ENCODE measurements at places on chromosomes 12 and 14. TPM values are rescaled to one million over a fixed set of nuclear protein-coding genes. Genes with fewer than 3 reads are reported as not detected.

The EXOC3L4 gene
- total RNA-seq, result 13.5 TPM

DNA sequence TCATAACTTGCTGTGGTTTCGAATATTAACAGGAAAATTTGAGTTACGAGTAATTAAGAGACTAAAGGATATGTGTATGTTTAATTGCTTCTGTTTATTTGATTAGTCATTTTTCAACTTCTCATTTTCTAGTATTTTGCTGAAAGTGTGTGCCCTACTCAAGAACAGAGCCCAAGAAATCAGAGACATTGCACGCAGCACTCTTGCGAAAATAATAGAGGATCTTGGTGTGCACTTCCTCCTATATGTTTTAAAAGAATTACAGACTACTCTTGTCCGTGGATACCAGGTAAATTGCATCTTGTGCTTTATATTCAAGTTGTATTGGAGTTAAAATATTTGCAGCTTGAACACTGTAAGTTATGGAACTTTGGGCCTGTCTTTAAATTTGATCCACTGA lies 50.8 kb downstream of the ARL1 start:
- no peaks in the 10 kb centered on the region for H3K27me3 ChIP-seq
- no peak overlapping the region for H3K4me3 ChIP-seq
- H3K4me1 ChIP-seq, result no peaks in the 10 kb centered on the region

GRCh38 chr14:64541972-64542835 lies 1.7 kb downstream of the HSPA2 start:
- no peaks in the 10 kb centered on the region for H3K27me3 ChIP-seq
- H3K27ac ChIP-seq, result no peak overlapping the region
- peaks cover 28% of the 10 kb centered on the region for H3K36me3 ChIP-seq
- no peak for DNase-seq
- H3K4me3 ChIP-seq, result peak overlapping the region; percentile 72
- H3K4me1 ChIP-seq, result peaks cover 9% of the 10 kb centered on the region

DNA sequence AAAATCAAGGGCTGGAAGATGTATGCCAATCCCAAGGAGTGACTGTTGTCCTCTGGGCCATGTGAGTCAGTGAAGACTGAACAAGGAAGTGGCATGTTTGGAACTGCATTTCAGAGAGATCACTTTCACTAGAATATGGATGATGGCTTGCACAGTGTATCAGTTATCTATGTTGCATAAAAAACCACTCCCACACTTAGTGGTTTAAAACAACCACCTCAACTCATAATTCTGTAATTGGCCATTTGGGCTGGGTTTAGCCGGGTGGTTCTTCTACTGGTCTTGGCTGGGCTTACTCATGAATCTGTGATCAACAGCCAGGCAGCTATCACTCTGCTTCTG lies 15.4 kb downstream of the BDKRB1 start:
- H3K27me3 ChIP-seq, result no peaks in the 10 kb centered on the region
- H3K27ac ChIP-seq, result no peak overlapping the region
- no peak for DNase-seq
- no peaks in the 10 kb centered on the region for H3K36me3 ChIP-seq

The RIMBP2 gene
- total RNA-seq, result 6.1 TPM

The EIF2S3B gene
- total RNA-seq, result 4.8 TPM

- no peaks in the 10 kb centered on the region for H3K27me3 ChIP-seq
- no peak overlapping the region for H3K27ac ChIP-seq
- H3K4me1 ChIP-seq, result peaks cover 10% of the 10 kb centered on the region
- peaks cover 5% of the 10 kb centered on the region for H3K36me3 ChIP-seq
- no peak overlapping the region for H3K4me3 ChIP-seq
Measured at GRCh38 chr14:99543370-99543769, 60.6 kb downstream of the CCDC85C start.

DNA sequence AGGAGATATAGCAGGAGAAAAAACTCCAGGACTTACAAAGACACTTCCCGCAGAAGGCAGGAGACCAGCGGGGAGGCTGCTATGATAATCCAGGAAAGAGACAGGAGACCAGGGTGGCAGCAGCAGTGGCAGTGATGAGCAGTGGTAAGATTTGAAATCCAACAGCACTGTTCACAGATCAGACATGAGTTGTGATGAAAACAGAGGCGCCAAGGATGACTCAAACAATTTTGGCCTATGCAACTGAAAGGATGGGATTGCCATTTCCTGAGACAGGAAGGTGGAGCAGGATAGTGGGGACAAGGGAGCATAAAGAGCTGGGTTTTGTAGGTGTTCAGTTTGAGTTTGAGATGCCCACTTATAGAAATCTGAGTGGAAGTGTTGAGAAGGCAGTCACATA lies 108.6 kb upstream of the DYRK2 start:
- no peaks in the 10 kb centered on the region for H3K27me3 ChIP-seq
- H3K36me3 ChIP-seq, result no peaks in the 10 kb centered on the region
- H3K4me1 ChIP-seq, result peaks cover 31% of the 10 kb centered on the region

The FLVCR2 gene
- total RNA-seq, result 1.4 TPM

The STAC3 gene
- total RNA-seq, result 5.0 TPM

The CLEC4C gene
- total RNA-seq, result not detected

The SLC4A8 gene
- total RNA-seq, result 1.1 TPM

The PTPN21 gene
- 10.0 TPM for total RNA-seq
